ENCODE measurements at places on chromosomes 3 and 15. TPM values are rescaled to one million over a fixed set of nuclear protein-coding genes. Genes with fewer than 3 reads are reported as not detected.

SCAANT1 gene
- not detected for total RNA-seq

CCR8 gene
- total RNA-seq = not detected

CPLX3 gene
- 0.29 TPM for total RNA-seq

ZCWPW2 gene
- 0.42 TPM for total RNA-seq

LRRC28 gene
- total RNA-seq = 15.9 TPM

CCDC54 gene
- not detected for total RNA-seq

DNA sequence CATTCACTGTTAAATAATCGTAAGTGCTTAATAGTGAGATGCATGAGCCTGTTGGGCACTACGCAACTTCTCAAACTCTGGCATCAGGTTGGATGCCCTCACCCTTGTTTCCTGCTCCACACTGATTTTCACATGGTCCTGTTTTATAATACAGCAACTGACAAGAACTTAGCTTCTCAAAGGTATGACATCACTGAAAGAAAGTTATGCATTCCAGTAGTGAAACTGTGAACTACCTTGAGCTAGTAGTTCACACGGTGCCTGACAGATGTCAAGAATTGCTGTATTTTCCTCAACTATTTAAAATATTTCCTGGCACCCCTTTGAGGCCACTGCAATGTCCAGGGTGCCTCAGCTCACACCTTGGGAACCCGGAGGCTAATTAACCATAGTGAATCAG, 327.5 kb downstream of the RORA start:
- no peak for DNase-seq

- DNase-seq = no peak
Measured at GRCh38 chr3:176696816-176697215, 500.5 kb downstream of the TBL1XR1 start.

DNA sequence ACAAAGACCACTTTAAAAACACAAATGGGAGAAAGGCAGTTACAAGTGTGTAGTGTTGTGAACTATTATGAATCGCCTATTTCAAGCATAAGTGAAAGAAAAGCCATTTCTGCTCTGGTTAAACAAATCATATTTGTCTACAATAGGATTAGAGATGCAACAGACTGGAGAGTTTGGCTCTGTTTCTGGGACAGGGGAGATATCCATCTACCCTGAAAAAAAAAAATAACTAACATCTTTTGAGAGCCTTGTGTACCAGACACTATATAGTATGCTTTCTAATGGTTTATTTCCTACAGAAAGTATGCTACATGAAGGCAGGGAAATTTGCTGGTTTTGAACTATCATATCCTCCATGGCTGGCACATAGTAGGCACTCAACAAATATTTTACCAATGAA, 106.7 kb upstream of the FHIT start:
- DNase-seq = no peak

DNA sequence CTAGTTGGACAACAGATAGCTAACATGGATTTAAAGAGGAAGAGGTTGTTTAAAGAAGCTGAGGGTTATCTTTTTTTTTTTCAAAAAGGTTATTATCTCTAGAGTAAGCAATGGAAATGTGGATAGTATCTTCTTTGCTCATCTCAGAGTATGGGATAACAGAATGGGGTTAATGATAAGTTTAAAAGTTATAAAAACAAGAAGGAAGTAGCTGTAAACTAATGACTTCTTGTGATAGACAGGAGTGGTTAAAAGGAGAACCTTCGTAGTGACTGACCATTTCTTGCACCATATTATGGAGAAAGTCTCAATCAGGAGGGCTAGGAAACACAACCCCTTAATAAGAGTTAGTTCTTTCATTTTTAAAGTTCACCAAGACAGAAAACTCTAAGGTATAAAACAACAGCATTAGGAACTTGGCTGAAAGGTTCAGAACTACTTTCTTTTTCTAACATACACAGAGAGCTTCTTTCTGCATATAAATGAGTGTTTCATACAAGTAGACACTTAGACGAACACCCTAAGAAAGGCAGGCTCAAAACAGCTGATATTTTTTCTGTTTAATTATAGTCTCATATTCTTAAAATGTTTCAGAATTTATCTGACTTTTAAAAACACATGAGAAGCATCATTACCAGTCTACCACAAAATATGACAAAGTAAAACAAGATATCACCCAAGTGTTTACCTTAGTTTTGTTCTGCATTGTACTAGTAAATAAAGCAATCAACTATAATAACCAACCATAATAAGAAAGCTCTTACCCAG, 140.0 kb downstream of the MEIS2 start:
- no peak for DNase-seq

GRCh38 chr15:84953136-84953535, 28.5 kb upstream of the PDE8A start:
- DNase-seq = no peak

DNA sequence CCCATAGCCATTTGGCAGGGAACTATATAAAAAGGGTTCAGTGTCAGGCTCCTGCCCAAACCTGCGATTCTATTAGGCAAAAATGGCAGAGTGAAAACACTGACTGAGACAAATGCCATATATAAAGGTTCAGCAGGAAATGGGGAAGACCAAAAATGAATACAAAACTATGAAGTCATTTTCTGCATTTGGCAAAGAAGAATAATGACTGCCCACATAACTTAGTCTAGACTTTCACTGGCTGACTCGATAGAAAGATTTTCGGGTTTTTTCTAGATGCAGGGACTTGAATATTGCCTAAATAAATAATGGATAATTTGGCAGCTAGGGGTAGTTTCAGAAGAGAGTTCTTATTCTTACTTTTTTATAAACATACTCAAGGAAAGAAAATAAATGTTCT, 178.0 kb downstream of the TPRG1 start:
- no peak for DNase-seq

GRCh38 chr3:3801494-3801841, 2.2 kb downstream of the LRRN1 start:
- DNase-seq = no peak

- no peak for DNase-seq
Measured at GRCh38 chr15:29089731-29090616, 179.6 kb downstream of the NSMCE3 start.

All from Calu3 (cell line).